ENCODE measurements at places on chromosomes 7 and 10. TPM values are rescaled to one million over a fixed set of nuclear protein-coding genes. Genes with fewer than 3 reads are reported as not detected.

Gene FAM237B
- not detected for total RNA-seq

Gene CYP3A4
- total RNA-seq, result not detected

Gene SFRP4
- total RNA-seq, result 4.2 TPM

Gene RAB19
- total RNA-seq, result not detected

Gene PRR15
- total RNA-seq, result 1.3 TPM

Gene HABP2
- total RNA-seq, result 0.07 TPM

Gene BCL7B
- 71.7 TPM for total RNA-seq

Gene TMEM184A
- 8.7 TPM for total RNA-seq

Gene ORC5
- 31.6 TPM for total RNA-seq

Gene MAP3K8
- total RNA-seq, result 15.8 TPM

Gene CPA2
- 0.08 TPM for total RNA-seq

Gene KEL
- not detected for total RNA-seq

Gene CCDC3
- total RNA-seq, result 0.94 TPM

Gene SPDYE5
- not detected for total RNA-seq

Gene GRK5
- total RNA-seq, result 12.0 TPM

Gene VAX1
- 1.4 TPM for total RNA-seq

Gene BTBD16
- total RNA-seq, result 0.52 TPM

Gene GIMAP2
- not detected for total RNA-seq

Gene AQP1
- 0.45 TPM for total RNA-seq

Gene GIMAP1
- not detected for total RNA-seq

Gene VPS50
- 10.8 TPM for total RNA-seq

Gene CPEB3
- 0.39 TPM for total RNA-seq

Gene GPR141
- not detected for total RNA-seq

Gene ADAMTS14
- 0.12 TPM for total RNA-seq
